ENCODE measurements at places on chromosomes 12 and 14.

DNA sequence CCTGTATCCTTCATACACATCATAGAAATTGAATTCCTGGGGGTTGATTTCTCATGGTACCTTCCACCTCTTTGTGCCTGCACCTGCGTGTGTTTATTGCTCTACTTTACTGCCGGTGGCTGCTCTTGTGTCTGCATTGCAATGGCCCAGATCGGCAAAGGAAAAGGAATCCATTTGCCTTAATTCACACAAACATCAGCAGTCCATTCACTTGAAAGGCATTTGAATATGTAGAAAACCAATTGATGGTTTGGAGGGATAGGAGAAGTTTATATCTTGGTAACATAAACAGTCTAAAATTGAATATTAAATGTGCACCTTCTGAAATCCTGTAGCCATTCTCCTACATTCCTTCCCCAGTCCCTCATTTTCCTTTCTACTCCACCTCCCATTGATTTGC lies 74.0 kb downstream of the SNAPC1 start:
- DNase-seq = no peak

DNA sequence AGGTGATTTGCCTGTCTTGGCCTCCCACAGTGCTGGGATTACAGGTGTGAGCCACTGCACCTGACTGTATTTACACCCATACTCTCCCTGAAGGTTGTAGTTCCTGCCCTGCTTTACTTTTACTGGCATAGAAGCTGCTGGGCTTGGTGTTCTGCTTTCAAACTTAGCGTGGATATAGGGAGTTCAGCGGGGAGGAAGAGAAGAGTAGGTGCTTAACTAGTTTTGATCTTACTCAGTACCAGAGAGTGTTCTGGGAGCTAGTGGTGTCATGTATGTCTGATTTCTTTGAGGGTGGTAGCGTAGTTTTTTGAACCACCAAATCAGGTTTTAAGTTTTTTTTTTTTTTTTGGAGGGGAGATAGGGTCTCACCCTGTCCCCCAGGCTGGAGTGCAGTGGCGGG lies 13.8 kb downstream of the RCOR1 start:
- DNase-seq = no peak

DNA sequence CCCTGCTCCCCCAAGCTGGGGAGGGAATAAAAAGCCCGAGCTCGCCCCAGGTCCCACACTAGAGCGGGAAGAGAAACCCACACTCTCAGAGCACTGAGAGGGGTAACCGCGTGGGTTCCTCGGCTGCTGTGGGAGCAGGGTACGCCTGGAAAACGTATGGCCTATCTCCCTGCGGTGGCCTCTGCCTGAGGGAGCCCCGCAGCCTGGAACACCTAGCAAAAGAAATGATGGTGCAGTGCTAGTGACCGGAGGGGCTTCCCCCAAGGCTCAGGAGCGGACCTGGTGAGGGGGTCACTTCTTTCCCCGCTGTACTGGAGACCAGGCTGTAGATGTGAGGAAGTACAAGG lies 2.5 kb upstream of the OR4N2 start:
- no peak for DNase-seq

- no peak for DNase-seq
Observed at GRCh38 chr12:39364196-39364595, 78.7 kb downstream of the KIF21A start.

GRCh38 chr12:11723993-11724392 lies 74.5 kb downstream of the ETV6 start:
- DNase-seq = no peak

DNA sequence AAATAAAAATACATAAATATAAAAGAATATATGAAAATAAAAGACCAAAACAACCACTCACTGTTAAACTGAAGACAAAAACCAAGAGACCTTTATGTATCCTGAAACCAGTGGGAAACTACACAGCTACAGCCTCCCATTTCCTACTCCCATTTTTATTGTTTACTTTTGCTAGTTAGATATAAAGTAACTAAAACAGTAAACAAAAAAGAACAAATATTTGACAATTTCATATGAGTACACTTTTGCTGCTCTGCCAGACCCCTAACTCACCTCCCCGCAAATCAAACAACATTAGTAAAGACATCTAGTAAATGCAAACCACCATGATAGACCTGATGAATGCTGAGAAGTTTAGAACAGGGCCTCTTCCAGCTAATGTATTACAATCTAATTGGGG lies 97.1 kb downstream of the BCL2L14 start:
- no peak for DNase-seq

DNA sequence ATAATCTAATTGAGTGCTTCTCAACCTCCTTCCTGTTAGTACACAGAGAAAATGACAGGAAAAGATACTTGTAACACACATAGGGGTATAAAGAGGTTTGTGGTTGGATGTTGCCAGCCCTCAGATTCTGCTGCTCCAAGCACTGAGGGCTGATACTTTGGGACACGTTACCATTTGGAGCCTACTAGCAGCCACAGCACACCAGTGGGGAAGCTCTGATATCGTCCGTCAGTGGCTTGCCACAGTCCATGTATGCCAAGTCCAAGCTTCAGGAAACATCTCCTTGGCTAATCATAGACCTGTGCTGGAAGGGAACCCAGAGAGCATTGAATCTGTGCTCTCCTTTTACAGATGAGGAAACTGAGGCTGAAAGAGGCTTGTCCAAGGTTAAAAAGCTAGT lies 22.3 kb downstream of the B4GALNT3 start:
- no peak for DNase-seq

GRCh38 chr12:128557231-128557630 lies 266.5 kb downstream of the SLC15A4 start:
- no peak for DNase-seq

DNA sequence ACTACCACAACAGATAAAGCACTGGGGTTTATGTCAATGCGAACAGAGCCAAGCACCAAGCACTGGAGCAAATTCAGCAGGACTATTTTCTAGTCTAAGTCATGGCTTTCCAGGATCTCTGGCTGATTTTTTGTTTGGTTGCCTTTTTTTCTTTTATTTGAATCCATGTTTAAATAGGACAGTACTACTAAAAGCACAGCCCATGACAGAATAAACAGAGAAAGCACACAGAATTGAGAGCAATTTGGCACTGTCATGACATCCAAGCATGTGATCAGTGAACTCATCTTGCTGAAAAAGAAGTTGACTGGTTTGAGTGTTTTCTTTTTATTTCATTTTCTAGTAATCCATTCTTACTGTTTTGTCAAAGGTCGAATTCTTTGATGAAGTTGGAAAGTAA lies 23.1 kb upstream of the RERG start:
- DNase-seq = no peak

DNA sequence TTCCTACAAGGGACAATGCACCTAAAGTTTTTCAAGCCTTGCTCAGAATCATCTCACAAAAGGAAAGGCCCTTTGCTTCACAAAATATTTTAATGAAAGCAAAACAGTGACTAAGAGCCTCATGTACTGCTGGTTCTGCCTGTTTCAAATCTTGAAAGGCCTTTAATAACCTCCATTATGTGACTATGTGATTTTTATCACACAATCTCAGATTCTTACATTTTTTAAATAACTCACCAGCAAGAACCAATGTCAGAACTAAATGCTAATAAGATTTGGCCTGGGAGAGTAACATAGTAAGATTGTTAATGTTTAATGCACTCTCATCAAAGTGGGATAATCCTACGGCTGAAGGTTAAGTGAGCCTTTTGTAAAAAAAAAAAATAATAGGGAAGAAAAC lies 378.9 kb downstream of the RGS6 start:
- no peak for DNase-seq

DNA sequence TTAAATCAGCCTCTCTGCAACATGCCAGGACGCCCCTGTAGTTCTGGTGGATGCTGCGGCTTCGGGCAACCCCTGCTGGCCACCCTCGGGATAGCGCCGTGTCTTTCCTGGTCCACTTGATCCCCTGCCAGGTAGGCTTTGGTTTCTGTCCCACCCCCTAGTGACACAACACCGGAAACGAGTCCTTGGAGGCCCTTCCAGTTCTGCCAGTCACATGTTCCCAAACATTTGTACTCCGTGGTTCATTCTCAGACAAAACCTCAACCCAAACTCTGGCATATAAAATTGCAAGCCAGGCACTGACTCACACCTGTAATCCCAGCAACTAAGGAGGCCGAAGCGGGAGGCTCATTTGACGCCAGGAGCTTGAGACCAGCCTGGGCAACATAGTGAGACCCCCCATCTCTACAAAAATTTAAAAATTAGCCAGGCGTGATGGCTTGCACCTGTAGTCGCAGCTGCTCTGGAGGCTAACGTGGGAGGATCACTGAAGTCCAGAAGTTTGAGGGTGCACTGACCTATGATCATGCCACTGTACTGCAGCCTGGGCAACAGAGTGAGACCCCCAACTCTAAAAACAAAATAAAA lies 37.0 kb downstream of the RASAL1 start:
- DNase-seq = peak; percentile 11

GRCh38 chr12:25615119-25615518 lies 62.0 kb upstream of the LMNTD1 start:
- peak; percentile 89 for DNase-seq

DNA sequence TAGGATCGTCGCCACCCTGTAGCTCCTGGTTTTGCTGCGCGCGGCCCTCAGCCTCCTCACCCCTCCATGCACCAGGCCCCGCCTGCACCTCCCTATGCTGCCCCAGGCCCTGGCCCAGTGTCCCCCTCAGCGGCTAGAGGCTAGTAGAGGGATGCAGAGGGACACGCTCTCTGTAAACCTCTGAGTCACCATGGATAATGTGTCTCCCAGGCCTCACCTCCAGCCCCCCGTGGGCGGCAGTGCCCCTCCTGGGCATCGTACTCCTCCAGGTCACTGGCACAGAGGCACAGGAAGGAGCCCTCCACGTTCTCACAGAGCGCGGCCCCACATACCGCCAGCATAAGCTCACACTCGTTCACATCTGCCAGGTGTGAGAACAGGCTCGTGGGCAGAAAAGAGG lies 12.3 kb downstream of the ISCA2 start:
- no peak for DNase-seq

DNA sequence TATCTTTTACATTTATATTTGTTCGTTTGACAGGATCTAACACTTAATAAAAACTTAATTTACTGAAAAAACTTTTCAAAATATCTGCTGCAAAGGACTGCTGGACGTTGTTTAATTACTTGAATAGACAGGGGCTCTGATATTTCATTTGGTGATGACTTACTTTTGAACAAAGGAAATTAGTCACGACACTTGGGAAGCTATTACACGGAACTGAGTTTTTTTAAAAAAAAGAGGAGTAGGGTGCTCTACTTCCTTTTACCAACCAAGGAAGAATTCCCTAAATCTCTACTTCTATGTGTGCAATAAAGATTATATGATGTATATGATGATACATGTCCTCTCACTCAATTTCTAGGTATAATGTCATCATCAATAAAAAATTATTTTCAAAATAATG lies 4.7 kb downstream of the FGD6 start:
- no peak for DNase-seq

DNA sequence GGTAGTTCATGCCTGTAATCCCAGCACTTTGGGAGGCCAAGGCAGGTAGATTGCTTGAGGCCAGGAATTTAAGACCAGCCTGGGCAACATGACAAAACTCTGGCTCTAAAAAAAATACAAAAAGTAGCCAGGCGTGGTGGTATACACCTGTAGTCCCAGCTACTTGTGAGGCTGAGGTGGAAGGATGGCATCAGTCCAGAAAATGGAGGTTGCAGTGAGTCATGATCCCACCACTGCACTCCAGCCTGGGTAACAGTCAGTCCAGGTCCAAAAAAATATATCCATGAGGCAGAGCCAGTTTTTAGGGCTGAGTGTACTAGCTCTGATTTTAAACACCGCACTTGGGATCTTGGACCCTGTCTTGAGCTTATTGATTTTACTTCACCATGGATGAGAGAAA lies 30.6 kb upstream of the FICD start:
- no peak for DNase-seq

DNA sequence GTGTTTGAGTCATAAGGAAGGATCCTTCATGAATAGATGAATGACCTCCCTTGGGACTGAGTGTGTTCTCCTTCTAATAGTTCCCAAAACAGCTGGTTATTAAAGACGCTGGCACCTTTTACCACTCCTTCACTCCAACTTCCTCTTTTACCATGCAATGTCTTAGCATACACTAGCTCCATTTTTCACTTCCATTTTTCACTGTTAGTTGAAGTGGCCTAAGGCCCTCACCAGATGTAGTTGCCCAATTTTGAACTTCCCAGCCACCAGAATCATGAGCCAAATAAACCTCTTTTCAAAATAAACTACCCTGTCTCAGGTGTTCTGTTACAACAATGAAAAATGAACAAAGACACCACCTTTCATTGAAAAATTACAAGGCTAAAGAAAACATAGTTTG lies 64.7 kb downstream of the GPR65 start:
- no peak for DNase-seq

GRCh38 chr12:55372521-55372920 lies 9.7 kb downstream of the OR6C75 start:
- no peak for DNase-seq

GRCh38 chr12:116366824-116367223 lies 89.3 kb upstream of the MED13L start:
- DNase-seq = no peak

GRCh38 chr14:70333728-70334127 lies 25.8 kb downstream of the COX16 start:
- no peak for DNase-seq

DNA sequence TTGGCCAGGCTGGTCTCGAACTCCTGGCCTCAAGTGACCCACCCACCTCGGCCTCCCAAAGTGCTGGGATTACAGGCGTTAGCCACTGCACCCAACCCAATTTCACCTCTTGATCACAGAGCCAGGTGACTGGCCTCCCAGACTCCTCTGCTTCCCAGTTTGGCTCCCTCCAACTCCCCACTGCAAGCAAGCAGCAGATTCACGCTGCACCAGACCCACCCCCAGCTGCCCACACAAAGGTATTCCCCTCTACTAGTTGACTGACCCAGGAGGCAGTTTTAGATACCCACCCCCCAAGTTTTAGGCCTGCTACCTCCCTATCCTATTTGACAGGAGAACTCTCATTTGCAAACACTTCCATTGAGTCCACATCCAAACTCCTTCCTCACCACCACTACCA lies 5.2 kb downstream of the RARG start:
- no peak for DNase-seq

DNA sequence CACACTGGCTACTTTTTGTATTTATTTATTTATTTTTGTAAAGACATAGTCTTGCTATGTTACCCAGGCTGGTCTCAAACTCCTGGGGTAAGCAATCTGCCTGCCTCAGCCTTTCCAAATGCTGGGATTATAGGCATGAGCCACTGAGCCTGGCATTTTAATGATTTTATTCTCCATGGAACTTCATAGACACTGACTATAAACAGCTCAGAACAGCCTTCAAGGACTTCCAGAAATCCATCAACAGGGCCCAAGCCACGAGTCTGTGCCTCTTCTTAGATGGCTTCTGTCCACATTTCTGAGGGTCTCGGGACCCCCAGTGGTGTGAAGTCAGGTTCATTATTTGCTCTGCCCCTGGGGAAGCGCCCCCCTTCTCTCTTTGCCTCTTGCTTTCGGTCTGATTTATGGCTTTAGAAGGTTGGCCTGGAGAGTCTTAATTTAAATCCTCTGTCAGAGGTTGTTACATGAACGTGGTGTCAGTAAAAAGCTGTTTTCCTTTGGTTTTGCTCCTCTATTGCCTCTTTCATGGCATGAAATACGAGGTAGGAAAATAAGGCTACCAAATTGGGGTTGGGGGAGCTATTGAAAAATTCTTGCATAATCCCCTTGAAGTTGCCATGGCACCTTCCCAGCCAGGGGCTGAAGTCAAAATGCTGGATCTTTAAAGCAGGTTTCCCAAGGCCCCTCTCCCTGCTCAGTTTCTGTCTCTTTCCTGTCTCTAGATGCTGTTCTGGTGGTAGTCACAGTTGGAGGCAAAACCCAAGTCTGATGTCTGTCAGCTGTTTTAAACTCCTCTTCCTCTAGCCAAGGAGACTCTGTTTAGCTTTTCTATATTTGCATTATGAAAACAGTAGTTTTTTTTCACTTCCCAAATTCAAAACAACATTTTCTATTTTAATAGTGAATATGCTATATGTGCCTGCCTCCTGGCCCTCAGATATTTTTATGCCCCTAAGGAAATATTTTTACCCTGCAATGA lies 129.4 kb downstream of the SMOC1 start:
- no peak for DNase-seq

Measured in AG04450 (cell line).